ENCODE measurements at places on chromosomes 7 and 10.

DNA sequence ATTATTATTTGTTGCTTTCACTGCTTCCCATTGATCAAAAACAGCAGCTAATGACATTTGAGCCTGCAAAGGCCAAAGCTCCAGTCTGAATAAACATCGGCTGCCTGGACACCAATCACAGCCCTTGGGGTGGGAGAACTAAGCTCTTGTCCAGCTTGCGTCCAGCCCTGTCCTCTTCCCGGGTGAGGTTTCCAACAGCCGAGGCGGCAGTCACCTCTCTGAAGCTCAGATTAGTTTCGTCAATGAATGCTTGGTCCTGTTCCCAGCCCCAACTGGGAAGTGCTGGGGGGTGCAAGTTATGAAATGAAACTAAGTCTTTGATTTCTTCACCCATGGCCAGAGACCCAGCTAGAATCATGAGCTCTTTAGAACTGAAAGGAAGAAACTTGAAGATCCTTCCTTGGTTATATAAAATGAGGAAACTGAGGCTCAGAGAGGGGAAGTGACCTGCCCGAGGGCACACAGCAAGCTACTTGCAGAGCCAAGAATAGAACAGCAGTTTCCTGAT lies 114.0 kb upstream of the TCF7L2 start:
- DNase-seq: peak; percentile 48

DNA sequence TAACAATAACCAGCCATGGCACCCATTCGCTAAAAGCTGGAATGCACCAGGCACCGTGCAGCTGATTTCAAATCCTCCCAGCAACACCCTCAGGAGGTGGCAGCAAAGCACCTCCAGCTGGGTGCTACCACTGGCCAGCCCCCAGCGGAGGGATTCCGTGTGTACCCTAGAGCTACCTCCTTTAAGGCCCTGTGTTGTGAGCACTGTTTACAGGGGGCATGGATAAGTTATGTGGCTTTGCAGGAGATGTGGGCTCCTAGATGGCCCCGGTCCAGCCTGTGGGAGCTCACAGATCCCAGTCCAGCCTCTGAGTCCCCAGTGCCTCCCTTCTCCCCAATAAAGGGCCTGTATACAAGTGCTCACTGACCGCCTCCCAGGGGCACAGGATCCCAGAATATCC lies 27.1 kb downstream of the TNRC18 start:
- DNase-seq: no peak

DNA sequence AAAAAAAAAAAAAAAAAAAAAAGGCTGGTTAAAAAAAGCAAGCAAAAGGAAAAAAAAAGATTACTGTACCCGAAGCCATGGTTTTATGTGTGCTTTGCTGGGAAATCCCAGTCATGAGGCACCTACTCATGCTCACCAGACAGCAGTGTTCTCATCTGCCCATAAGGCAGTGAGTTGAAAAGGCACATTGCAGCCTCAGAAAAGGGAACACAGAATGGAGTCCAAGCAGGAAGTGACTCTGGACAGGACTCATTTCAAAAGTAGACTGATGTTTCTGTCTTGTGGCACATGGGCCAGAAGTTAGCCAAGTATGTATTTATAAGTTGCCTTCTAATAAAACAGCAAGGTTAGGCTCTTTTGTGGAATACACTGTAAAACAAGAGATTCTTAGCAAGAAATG lies 40.2 kb downstream of the PDSS1 start:
- no peak for DNase-seq

DNA sequence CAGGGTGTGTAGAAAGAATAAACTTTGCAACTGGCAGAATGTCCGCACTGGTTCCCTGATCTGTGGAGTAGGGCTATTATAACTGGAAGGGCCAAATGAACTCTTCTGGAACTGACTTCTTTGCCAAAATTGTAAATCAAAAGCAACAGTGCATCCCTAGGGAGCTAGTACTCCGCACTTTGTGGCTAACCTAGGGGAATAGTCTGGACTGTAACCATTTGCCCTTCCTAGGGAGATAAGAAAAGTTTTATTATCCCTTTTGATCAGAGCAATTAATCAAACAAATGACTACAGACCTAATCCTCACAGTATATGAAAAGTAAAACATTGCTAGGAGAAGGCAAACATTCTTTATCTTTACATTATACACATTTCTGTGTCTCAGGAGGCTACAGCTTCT lies 45.5 kb upstream of the STEAP1B start:
- DNase-seq: no peak

- DNase-seq: no peak
These were observed 118.1 kb upstream of the LYZL2 start for GRCh38 chr10:30747633-30748032.

DNA sequence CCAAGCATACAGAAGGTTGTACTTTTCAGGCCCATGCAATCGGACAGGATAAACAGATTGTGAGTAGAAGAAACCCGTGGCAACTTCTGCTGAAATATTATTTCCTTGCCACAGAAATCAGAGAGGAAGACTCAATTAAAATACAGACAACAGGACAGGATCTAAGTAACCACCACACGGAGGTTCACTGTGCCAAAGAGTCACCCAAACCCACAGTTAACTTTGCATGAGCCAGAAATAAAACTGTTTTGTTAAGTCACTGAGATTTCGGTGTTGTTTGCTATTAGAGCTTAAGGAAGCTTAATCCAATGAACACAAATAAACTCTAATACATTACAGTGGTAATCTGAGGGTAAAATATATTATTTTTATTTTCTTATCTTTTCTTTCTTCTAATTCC lies 14.0 kb downstream of the PNPLA8 start:
- DNase-seq: no peak

DNA sequence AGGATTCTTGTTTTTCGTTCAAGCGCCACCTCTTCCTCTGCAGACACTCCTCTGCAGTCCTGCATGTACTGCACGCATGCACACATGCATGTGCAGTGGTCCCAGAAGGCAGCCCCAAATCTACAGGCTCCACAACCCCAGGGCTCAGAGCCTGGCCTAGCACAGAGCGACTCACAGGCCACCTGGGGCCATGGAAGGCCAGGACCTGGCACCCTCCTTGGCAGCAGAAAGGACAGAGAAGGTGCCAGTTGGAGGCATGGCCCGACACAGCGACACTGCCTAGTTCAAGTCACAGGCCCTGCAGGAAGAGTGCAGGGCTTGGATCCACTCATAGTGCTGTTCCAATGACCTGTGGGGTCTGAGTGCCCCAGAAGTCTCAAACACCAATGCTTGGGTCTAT lies 48.7 kb upstream of the RET start:
- no peak for DNase-seq

GRCh38 chr10:20993389-20993788 lies 96.3 kb upstream of the NEBL start:
- DNase-seq: no peak

- no peak for DNase-seq
These were observed 823.1 kb upstream of the LRRTM3 start for GRCh38 chr10:66102756-66103155.

- DNase-seq: no peak
These were observed 182.8 kb upstream of the DGKB start for GRCh38 chr7:15085366-15085765.

DNA sequence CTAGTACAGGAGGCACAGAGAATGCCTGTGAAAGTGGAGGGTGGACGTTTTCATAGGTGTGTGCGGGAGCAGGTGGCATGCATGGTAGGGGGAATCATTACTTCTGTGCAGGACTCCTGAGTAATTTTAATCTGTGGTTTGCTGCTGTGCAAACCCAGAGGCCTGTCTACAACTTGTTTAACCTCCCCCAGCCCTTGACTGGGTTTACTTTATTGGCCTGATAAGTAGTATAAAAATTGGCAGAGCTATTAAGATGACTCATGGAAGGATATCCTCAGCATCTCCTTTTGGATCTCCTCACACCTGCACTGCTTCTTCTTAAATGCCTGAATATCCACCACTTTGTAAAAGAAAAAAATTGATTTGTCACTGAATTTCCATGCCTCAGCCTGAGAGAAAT lies 104.8 kb downstream of the AUTS2 start:
- no peak for DNase-seq

- no peak for DNase-seq
These were observed 3.0 kb downstream of the SMARCD3 start for GRCh38 chr7:151245360-151246101.

DNA sequence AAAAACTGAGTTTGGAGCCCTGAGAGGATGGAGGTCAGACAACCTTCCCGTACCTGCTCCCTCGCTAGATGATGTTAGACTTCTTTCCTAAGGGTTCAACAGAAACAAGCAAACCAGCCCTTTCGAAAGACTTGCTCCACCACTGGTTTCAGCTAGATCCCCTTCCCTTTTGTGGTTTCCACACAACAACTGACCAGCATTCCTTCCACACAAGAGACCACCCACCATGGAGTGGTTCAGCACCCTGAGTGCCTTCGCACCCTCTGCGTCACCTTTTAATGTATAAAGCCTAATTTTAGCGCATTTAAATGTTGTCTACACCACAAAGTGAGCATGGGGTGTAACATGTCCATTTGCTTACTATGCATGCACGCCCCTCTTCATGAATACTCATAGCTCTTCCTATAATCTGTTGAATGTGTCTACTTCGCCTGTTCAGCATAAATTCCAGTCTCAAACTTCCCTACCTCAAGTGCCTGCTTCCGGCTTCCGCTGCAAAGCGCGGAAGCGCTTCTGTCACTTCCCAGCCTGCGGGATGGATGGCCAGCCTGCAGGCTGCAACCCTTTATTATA lies 69.0 kb downstream of the TACC2 start:
- DNase-seq: no peak

DNA sequence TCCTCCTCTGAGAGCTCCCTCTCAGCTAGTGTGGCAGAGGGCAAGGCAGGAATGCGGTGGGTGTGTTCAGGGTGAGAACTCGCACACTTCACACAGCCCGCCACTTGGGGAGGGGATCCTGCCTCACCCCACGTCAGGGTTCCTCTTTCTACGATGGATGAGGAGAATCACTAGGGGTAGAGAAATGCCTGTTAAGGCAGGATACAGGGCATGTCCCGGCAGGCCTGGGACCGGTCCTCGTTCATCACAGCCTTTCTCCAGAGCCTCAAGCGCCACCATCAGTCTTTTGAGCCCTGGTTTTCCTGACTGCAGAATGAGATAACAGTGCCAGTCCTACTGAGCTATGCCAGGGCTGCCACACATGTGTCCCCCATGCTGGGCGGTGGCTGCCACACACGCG lies 546.7 kb upstream of the ADARB2 start:
- DNase-seq: no peak

DNA sequence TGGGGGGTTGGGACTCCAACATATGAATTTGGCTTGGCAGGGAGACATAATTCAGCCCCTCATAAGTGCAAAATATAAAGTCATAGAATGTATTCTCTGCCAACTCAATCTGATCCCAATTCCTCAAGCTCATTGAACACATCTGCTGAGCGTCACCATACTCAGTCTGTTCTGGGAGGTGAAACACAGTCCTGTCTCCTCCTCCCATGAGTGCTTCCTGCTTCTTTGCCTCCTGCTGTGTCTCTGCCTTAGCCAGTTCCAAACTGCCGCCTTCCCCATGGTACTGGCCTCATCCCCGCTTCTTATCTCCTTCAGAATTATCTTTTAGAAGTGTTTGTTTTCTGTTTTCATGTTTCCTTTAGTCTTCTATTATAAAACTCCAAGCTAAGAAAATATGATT lies 365.5 kb downstream of the TNS3 start:
- no peak for DNase-seq

GRCh38 chr7:16891874-16892643 lies 10.3 kb upstream of the AGR3 start:
- no peak for DNase-seq

DNA sequence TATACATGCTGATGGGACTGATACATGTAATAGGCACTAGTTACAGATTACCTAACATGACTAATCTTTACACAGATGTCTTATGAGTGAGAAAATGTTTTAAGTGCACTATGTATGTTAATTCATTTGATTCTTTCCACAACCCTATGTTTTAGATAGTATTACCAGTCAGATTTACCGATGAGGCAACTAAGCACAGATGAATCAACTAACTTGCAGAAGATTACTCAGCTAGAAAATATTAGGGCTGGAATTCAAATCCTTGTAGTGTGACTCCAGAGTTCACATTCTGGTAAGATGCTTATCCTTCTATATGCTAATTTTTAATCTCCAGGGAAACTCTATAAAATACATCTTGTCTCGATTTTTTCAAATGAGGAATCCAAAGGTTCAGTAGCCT lies 964.9 kb downstream of the REEP3 start:
- no peak for DNase-seq

DNA sequence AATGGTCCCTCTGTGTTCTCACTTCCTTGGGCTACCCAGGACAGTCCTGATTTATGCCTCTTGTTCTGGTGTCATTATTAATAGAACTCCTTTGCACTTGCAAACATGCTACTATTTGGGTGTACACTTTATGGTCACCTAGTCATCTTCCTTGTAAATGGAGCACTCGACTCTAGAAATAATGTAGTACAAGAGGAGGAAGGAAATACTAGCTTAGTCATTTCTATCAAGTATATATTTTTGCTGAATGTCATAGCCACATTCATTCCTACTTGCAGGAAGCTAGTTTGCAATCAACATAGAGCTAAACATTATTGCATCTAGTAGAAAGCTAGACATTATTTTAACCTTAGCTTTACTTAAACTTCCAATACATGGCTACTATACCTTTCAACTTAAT lies 335.3 kb downstream of the MAGI2 start:
- no peak for DNase-seq
